Activated T-helper 1 cell treated with anti-CD3 and anti-CD28 coated beads, Interleukin-2, amount 50 U/mL, for 16 hours (primary cell): ENCODE measurements at places on chromosomes 5 and 9.

- no peak for DNase-seq
These were observed 14.8 kb downstream of the CAMK2A start for GRCh38 chr5:150274811-150275210.

DNA sequence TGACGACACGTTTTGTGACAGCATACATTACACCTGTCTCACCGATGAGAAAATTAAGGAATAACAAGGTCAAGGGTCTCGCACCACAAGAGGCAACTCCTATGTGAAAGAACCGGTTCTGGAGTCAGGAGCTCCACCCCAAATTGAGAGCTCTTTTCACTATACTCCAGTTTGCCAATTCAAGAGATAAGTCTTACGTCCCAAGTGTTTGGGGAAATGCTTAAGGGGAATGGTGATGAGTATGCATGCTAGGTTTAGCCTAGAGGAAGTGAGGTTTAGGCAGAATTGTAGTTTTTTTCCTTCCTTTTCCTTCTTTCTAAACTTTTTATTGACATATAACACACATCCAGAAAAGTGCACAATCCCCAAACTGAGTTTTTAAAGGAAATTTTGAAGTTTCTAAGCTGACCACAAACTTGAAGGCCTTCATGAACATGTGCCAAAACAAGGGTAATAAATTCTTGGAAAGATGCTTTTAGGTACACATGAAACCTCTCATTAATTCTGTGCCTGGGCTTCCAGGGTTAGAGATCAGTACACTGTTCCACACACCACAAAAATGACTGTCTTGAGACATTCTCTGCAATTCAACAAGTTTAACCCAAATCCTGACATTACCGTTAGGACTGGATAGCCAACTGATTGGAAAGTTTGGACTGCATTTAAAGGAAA, 127.6 kb upstream of the SLC1A3 start:
- no peak for DNase-seq

DNA sequence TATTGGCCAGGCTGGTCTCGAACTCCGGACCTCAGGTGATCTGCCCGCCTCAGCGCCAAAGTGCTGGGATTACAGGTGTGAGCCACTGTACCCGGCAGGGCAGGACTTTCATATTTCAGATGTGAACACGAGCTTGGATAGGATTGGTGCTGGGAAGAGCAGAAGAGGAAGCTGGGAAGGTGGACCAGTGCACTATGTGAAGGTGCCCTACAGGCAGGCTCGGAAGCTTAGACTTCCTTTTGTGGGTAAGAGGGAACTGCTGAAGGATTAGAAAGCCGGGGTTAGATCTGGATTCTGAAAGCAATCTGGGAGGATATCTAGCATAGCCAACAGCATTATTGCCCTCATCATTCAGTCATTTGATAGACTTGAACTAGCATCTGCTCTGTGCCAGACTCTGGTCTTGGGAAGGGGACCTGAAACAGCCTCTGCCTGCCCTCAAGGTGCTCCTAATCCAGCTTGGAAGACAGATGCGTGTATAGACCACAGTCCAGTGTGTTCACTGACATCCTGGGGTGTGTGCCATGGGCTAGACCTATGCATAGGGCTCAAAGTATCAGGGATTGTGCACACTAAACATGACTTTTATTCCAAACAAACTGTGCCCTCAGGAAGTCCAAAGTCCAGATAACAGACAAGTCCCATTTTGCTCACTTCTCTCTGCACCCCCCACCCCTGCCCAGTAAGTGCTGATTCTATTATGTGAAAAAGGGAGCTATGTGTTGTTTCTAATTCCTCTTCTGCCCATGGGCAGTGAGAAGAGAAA, 637 bp downstream of the CBY3 start:
- DNase-seq: no peak

DNA sequence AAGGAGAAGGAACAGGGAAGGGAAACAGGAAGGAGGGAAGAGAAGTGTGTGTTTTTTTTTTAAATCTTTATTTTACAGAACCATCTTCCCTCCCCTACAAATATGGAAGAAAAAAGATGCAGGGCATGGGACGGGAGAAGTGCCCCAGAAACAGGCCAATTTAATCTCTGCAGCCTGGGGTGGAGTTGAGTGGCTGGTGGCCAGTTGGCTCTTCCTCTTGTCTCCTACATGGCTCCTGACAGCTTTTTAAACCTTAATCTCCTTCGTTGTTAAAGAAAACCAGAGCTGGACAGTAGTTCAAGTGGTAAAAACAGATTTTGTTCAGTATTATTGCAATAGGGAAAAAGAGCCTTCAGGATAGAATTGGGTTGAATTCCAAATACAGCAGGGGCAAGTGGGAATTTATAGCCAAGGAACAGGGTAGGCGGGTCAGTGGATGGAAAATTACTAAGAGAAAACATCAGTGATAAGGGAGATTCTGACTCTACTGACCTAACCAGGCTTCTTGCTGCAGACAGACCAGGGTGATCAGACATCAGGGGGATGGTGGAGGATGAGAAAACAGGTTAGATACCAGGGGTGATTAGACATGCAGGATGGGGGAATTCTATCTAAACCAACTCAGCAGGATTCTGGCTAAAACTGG, 125.1 kb upstream of the CLINT1 start:
- no peak for DNase-seq

DNA sequence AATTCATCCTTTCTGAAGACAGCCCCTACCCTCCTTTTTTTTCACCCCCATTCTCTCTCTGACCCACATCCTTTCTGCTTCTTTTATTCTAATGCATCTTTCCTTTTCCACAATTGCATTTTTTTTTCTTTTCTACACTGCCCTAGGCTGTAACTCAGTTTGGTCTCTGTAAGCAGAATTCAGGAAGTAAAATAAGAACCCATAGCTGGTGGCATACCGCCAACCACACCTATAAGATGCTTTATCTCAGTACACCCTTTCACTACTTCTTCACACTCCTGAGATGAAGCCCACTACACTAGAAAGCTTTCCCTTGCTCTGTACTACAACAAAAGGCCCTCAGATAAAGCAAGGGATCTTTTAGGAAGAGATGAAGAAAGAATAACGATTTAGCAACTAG, 16.1 kb upstream of the TSSK1B start:
- no peak for DNase-seq

DNA sequence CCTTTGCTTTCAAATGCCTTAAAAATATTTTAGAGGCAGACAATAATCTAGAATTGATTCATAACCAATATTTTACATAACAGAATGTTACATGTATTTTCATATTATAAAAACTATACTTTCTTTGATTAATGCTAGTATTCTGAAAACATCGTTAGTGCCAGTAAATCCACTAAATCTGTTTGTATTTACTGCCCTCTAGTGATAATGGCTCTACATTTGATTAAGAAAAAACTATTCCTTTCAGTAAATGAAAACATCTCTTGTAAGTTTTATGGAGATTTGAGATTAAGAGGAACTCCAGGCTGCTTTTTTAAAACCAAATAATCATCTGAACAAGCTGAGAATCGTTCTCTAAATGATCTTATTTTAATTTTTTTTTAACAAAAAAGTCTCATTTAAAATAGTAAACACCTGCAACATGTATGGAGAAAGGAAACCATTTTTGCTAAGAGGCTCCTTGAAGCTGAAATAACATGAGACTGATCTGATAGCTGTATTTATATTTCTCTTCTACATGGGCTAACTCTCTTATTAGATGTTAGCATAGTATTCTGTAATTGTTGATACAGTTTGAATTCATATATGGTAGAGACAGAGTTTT, 424.7 kb downstream of the RAB3C start:
- no peak for DNase-seq

GRCh38 chr9:108640230-108640629, 215.6 kb downstream of the ACTL7B start:
- DNase-seq: no peak

- no peak for DNase-seq
These were observed 79.6 kb upstream of the RNU6ATAC start for GRCh38 chr9:134243778-134244467.
